HuH-7.5 (cell line): ENCODE measurements at places on chromosomes 11 and 22.

DNA sequence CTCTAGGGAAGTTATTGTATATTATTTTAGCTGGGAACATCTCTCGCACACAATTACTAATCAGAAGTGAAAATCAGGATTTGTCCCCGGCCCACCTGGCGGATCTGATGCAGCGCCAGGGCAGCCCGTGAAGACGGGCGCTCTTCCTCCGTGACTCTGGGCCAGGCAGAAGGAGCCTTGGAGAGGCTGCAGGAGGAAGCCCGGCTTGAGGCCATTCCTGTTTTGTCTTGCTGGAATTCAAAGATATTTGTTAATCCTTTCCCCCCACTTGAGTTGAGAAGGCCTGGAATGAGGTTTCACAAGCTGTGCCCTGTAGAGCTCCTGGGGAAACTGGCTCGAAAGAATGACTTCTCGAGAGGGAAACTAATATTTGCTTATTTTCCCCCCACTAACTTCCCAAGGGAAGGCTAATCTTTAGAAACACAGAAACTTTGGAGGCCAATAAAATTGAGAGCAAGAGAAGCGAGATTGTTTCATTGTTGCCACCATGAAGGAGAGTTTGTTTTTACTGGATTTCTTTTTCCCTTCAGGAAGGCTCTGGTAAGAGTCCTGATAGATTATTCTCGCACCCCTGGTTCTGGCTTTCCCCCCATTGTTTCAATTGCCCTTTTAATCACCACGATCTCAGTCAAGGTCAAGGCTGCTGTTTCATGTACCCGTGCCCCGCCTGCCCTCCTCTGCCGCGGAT is 92.8 kb upstream of the SEPTIN5 start:
- no peak for DNase-seq

DNA sequence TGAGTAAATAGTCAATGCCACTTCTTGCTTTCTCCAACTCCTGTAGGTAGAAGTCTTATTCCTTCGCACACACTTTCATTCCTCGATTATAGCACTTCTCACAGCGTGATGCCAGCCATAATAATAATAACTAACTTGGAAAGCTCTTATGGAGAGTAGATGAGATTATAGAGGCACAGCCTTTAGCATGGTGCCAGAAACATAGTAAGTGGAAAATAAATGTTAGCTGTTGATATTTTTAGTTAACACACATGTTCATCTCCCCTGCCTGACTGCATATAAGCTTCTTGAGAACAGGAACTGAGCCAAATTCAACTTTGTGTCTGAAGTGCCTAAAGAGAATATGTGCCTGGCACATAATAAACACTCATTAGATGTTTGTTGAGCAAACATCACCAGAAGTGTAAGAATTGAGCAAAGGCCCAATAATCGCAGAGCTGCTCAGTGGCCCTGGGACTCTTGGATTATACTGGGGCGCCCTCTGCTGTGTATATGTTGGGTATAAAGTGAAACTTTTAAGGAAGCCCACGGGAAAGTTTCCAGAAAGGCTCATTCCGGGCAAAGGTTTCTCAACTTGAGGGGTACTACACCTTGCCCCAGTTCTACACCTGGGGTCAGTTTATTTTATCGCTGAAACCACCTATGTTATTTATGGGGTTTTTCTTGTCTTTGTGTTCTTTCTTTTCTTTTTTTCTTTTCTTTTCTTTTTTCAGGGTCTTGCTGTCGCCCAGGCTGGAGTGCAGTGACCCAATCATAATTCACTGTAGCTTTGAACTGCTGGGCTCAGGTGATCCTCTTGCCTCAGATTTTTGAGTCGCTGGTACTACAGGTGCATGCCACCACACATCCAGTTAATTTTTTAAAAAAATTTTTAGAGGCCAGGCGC is 22.3 kb downstream of the SLN start:
- peak; percentile 17 for DNase-seq

DNA sequence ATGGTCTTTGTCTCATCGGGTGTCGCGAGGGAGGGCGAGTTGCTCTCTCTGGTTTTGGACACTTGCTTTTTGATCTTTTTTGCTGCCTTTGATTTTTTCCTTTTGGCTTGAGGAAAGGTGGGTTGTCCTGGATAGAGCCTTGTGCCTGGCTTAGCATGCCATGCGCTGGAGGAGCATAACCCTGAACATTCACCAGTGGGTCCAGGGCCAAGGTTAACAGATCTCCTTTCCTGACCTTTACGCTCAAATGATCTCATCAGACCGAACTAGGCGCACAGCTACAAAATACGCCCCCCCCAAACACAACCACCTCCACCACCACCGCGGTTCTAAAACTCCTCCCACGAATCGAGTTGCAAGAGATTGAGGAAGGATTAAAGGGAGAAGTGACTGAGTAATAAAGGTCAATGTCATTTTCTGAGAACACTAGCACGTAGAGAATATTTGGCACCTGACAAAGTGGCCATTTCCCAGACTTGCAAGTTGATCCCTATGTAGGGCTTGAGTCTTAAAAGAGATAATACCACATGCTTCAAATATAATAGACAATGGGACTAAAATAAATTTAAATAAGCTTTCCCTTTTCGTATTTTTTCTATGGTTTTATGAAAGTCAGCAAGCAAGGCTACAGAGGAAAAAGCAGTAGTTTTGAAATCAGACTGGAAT is 48.7 kb upstream of the CADM1 start:
- no peak for DNase-seq

GRCh38 chr22:36244522-36245391 is 5.4 kb upstream of the APOL2 start:
- DNase-seq, result no peak

GRCh38 chr11:24819006-24819405 is 322.2 kb downstream of the LUZP2 start:
- no peak for DNase-seq

DNA sequence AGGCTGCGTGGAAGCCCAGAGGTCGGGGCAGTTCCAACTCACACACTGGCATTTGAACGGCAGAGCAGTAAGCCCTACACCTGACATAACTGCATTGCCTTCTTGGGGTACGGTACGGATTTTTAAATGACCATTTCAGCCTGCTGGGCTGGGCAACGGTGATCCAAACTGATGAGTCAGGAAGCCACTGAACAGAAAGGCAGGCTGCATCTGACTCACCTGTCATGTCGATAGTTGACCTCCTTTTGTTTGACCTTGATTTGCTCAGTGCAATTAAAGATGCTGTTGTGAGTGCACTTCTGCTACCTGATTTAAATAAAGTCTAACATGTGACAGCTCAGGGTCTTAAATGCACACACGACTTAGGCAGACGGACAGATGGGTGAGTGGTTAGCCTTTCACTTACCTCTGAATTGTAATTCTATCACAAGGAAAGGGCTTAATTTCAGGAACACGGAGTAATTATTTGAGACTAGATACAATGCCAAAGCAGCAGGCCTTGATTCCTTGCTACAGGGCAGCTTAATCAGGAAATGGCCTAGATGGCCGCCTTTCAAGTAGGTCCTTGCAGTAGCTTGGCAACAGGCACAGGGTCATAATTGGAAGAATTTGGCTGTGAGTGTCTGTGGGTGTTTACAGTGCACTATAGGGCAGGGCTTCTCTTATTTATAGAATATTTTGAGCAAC is 52.2 kb downstream of the BMAL1 start:
- DNase-seq, result no peak
